MCF 10A (cell line): ENCODE measurements at places on chromosomes 4 and X.
A peak's percentile ranks its signal among the peaks of the same experiment; 100 is the strongest.

GRCh38 chr4:188975271-188975670, 836.0 kb downstream of the TRIML1 start:
- DNase-seq = no peak

- peak; percentile 24 for DNase-seq
These were observed 1.1 kb upstream of the SLC10A7 start for GRCh38 chr4:146522869-146523205.

- peak; percentile 32 for DNase-seq
These were observed 1.2 kb downstream of the MSMO1 start for GRCh38 chr4:165328708-165329107.

- no peak for DNase-seq
These were observed 599.6 kb upstream of the LCORL start for GRCh38 chr4:18621186-18621585.

GRCh38 chrX:96753230-96753629, 68.6 kb downstream of the DIAPH2 start:
- no peak for DNase-seq
